ENCODE measurements at places on chromosomes 11 and 22. TPM values are rescaled to one million over a fixed set of nuclear protein-coding genes. Genes with fewer than 3 reads are reported as not detected.

- DNase-seq = no peak
These were observed 446.3 kb downstream of the SOX6 start for GRCh38 chr11:15909937-15910598.

DNA sequence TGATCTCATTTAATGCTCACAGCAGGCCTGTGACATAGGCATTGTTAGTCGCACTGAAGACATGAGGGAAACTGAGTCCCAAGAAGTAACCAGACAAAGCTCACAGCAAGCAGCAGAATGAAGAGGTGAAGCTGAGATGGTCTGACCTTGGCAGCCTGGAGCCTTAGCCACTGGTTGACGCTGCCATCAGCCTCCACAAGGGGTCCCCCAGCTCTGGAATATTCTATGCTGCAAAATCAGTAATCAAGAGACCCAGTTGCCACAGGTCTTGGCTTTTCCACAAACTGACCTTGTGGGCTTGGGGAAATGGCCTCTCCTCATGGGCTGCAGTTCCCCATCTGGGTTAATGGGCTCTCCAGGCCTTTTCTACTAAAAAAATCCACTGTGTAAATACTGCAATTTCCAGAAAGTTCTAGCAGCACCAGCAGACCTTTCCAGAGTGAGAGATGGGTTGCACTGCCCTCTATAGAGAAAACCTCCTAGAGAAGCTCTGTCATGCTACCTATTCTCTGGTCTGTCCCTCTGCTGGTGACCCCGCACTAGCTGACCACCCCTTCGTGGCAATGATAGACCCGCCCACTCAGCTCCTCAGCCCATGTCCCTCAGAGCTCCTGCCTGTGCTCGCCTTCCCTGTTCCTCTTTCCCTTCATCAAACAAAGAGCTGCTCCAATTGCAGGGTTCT is 22.6 kb upstream of the ISX start:
- no peak for DNase-seq

DNA sequence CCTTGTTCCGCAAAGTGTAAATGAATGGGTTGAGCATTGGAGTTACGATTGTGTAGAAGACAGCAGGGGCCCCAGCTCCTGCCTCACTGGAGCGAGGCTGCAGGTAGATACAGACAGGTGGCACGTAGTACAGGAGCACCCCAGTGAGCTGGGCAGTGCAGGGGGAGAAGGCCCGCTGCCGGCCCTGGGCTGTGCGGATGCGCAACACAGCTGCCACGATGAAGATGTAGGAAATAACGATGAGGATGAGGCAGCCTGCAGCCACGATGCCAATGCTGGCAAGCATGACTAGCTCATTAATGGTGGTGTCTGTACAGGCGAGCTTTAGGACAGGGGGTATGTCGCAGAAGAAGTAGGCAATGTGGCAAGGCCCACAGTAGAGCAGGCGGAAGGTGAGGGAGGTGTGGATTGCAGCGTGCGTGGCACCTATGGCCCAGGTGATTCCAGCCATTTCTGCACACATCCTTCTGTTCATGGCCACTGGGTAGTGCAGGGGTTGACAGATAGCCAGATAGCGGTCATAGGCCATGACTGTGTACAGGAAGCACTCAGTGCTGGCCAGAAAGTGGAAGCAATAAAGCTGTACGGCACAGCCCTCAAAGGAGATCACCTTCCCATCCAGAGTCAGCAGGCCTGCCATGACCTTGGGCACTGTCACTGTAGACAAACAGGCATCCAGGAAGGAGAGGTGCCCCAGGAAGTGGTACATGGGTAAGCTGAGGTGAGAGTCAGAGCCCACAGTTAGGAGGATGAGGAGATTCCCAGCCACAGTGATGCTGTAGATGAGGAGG is 616 bp downstream of the OR10S1 start:
- DNase-seq = no peak

DNA sequence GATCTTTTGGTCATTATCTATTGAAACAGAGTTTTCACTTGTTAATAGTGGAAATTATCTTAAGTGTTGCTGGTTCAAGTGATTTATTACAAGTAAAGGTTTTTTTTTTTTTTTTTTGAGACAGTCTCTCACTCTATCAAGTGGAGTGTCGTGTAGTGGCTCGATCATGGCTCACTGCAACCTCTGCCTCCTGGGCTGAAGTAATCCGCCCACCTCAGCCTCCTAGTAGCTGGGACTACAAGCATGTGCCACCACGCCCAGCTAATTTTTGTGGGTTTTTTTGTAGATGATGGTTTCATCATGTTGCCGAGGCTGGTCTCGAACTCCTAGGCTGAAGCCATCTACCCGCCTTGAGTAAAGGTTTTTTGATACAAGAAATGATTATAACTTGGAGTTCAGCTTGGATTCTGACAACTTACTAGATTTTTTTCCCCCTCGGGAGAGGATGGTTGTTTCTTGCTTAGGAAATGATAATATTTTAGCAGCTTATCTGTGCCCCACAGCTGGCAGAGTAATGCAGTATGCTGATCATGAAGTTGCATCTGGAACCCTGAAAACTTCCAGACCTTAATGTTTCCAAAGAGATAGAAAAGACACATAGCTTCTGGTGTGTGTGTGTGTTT is 68.9 kb downstream of the MTMR3 start:
- no peak for DNase-seq

DNA sequence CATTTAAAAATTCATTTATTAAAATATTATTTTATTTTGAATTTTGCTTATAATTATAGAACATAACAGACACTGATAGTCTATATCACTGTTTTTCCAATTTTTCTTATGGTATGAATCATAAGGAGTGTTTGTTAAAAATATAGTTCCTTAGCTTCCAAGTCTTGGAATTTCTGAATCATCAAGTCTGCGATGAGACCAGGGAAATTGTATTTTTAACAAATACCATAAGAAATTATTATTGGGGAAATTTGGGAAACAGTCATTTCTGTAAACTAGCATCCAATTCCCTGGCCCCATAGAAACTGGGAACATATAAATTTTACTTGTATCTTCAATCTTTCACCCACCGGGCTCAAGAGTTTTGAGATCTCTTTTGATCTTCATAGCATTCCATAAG is 38.0 kb upstream of the PICALM start:
- DNase-seq = no peak

DNA sequence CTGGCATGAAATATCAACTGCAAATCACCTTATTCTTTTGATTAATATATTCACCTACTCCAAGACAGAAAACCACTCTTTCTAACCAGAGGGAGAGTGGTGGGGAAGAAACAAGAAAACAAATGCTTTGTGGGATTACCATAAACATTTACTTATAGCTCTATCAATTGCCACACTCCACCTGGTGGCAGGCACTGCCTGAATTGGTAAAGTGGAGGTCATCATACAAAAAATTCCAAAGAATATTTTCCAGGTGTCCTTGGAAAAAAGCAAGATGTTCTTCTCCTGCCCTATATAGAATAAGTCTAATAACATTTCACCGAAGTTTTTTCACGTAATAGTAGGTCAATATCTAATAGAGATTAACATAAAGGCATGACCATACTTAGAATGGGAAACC is 45.3 kb downstream of the PHF21A start:
- DNase-seq = no peak

- no peak for DNase-seq
These were observed 26.1 kb upstream of the MICAL2 start for GRCh38 chr11:12084256-12084655.

- no peak for DNase-seq
These were observed 4.4 kb downstream of the BIK start for GRCh38 chr22:43114958-43115357.

DNA sequence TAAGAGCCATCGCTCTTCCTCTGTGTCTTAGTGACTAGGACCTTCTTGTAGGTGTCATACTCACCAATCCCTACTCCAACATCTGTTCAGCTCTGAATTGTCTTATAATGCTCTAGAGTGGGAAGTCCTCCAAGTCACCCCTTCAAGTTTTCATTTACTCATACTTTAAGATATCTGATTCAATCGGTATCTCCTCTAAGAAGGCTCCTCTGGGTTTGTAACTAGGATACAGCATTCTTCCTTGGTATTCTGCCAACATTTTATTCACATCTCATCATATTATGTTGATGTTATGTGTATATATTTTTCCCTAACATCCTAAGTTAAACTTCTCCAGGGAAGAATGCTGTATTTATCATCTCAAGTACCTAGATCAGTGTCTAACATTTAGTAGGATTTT is 662.1 kb downstream of the NTM start:
- DNase-seq = no peak

DNA sequence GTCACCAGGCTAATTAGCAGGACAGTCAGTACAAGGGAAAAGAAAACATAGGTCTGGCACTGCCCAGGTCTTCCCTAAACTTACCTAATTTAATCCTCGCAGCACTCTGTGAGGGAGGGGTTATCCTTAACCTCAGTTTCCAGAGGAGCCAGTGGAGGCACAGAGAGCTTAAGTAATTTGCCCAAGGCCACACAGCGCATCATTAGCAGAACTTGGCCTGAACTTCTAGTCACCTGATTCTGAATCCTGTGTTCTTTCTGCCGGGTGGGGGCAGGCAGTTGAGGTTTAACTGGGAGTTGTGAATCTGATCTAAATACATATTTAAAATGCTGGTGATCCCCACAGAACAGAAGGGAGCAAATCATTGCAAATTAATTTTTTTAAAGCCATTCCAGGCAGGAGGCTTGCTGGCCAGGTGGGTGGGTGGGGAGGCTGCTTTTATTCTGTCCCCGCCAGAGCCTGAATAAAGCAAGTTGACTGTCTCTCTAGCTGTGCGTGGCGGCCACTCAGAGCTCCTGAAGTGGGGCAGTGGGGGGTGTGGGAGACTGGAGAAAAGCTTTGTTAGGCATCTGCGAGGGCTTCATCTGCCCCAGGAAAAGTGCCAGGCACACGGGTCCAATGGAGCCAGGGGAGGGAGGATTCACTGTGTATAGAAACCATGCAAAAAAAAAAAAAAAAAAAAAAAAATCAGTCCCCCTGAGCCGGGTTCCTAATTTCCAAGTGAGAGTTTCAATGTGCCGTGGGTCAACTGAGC is 66.1 kb downstream of the NFAM1 start:
- DNase-seq = no peak

GRCh38 chr11:114059278-114059983 is at the start of gene ZBTB16:
Gene ZBTB16, plus strand, starts transcription at chr11:114059711. Its CDS starts 3,590 bp downstream, at chr11:114063301.
- DNase-seq = no peak

- DNase-seq = no peak
These were observed 12.9 kb downstream of the TSPAN32 start for GRCh38 chr11:2314525-2315394.

DNA sequence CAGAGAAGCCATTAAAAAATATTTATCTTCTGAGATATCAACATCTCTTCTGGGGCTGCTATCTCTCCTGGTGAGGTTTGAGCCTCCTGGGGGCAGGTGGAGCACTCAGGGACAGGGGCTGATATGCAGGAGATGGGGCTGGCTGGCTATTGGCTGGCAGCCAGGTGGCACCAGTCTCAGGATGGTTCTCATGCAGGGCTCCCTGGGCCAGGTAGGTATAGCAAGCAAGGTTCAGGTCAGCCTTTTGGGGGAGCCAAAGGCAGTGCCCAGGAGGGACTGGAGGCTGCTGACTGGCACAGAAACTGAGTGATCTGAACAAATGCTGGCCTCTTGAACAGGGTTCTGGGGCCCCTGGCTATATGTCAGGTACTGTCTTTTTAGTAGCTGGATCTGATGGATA is 29.7 kb upstream of the EMSY start:
- DNase-seq = no peak

DNA sequence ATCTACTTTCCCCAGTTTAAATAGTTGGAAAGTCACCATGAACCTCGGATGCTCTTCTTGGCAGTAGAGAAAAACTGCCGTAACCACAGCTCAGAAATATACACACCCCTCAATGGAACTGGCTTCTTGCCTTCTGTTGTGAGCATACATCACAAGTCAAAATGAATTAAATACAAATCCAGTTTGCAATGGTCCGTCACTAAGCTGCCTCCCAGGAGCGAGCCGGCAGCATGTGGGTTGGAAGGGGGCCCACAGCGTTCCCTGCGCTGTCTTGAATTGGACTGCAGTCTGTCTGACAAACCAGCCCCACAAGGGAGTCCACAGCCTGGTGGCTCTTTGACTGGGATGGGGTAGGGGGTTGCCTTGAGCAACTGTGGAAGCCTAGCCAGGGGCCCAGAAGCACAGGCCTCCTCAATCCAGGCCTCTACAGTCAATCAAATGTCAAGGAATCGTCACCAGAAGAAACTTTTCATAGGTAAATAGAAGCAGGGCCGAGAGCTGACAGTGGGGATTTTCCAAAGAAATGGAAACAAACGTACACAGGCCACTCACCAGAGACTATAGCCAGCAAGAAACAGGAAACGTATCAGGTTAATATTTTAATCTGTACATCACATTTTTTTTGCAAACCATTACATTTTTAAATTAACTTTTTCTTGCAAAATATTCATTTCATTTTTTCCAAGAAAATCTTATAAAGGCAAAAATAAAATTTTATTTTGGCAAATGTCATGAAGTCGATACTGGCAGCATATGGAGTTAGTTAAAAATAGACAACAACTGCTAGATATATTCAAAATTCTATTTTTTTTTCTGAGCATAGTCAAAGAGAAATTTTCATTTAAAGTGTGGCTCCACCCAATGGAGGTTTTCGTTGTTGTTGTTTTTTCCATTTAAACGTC is 38.5 kb downstream of the C11orf58 start:
- no peak for DNase-seq

GRCh38 chr11:101706541-101706940 is 122.7 kb upstream of the TRPC6 start:
- no peak for DNase-seq

- DNase-seq = no peak
These were observed 150.7 kb downstream of the DCDC1 start for GRCh38 chr11:31218847-31219246.

GRCh38 chr11:11876458-11876857 is 34.7 kb downstream of the USP47 start:
- DNase-seq = no peak

GRCh38 chr11:106306942-106307341 is 229.5 kb downstream of the AASDHPPT start:
- no peak for DNase-seq

GRCh38 chr22:47421846-47422245 is 659.4 kb downstream of the TBC1D22A start:
- no peak for DNase-seq

- no peak for DNase-seq
These were observed 62.2 kb upstream of the TENM4 start for GRCh38 chr11:79503028-79503427.

GRCh38 chr22:23243006-23243573 is 62.8 kb downstream of the BCR start:
- no peak for DNase-seq

GRCh38 chr11:40130427-40130826 is 1329.0 kb downstream of the LRRC4C start:
- DNase-seq = no peak

Gene IL17REL
- total RNA-seq = not detected

Gene PANX3
- not detected for total RNA-seq

Gene APOL5
- total RNA-seq = not detected

Gene CATSPER1
- 2.3 TPM for total RNA-seq

Gene KRTAP5-8
- not detected for total RNA-seq

Gene TSKU
- 89.3 TPM for total RNA-seq

Gene UPK3A
- 1.0 TPM for total RNA-seq

Gene PLEKHA7
- 26.9 TPM for total RNA-seq

Gene MRGPRF
- total RNA-seq = 0.50 TPM

Gene ZNF195
- total RNA-seq = 13.4 TPM

Gene OR51B2
- not detected for total RNA-seq

Data from PC-9 (cell line).